ENCODE measurements at places on chromosomes 2 and 18. TPM values are rescaled to one million over a fixed set of nuclear protein-coding genes. Genes with fewer than 3 reads are reported as not detected.

The DNAH7 gene
- 0.07 TPM for total RNA-seq

The LMAN2L gene
- 6.1 TPM for total RNA-seq

The HOXD12 gene
- not detected for total RNA-seq

The ABCG8 gene
- not detected for total RNA-seq

The EPHA4 gene
- 2.3 TPM for total RNA-seq

The SIGLEC15 gene
- not detected for total RNA-seq

The TRIM54 gene
- total RNA-seq: 0.23 TPM

The SCTR gene
- total RNA-seq: not detected

The DAPL1 gene
- not detected for total RNA-seq

The ERMN gene
- 1.3 TPM for total RNA-seq

The REEP1 gene
- total RNA-seq: 0.23 TPM

The NOL4 gene
- not detected for total RNA-seq

The IL18RAP gene
- total RNA-seq: 6.0 TPM

The ARHGAP15 gene
- total RNA-seq: 72.8 TPM

The ANO7 gene
- 5.4 TPM for total RNA-seq

The NEU2 gene
- total RNA-seq: not detected

The CCDC74A gene
- 10.2 TPM for total RNA-seq

The TTN gene
- 4.3 TPM for total RNA-seq

The TLX2 gene
- 0.16 TPM for total RNA-seq

The NCKAP5 gene
- not detected for total RNA-seq

The ALK gene
- total RNA-seq: not detected

The LYPD1 gene
- not detected for total RNA-seq

The KIAA2012 gene
- not detected for total RNA-seq
